ENCODE measurements at places on chromosomes 7 and 10. TPM values are rescaled to one million over a fixed set of nuclear protein-coding genes. Genes with fewer than 3 reads are reported as not detected.

DNA sequence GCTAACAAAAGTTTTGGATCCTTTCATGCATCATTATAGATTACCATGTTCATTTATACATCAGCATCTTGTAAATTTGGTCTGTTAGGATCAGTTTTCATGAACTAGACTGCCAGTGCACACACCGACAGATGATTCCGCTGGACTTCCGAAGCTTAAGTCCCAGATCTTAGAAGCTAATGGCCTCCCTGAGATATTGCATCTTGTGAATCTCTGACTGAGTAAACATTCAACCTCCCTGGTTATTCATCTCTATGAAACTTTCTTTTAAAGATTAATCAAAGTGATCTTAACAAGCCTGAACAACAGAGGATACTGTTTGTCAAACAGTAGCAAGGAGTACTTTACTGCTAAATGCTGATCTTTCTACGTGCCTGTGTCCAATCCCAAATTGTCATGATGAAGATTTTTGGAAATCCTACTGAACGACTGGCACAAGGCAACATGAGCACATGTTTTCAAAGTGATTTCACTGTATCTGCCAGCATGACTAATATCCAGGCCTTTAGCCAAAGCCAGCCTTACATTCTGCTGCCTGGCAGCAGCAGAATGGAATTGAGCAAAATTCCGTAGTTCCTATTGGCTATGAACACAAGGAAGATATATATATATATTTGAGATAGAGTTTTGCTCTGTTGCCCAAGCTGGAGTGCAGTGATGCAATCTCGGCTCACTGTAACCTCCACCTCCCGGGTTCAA is 91.3 kb upstream of the ANK3 start:
- no peak for DNase-seq

The CYP3A5 gene
- total RNA-seq = 2.1 TPM

The NPY gene
- total RNA-seq = 0.71 TPM

DNA sequence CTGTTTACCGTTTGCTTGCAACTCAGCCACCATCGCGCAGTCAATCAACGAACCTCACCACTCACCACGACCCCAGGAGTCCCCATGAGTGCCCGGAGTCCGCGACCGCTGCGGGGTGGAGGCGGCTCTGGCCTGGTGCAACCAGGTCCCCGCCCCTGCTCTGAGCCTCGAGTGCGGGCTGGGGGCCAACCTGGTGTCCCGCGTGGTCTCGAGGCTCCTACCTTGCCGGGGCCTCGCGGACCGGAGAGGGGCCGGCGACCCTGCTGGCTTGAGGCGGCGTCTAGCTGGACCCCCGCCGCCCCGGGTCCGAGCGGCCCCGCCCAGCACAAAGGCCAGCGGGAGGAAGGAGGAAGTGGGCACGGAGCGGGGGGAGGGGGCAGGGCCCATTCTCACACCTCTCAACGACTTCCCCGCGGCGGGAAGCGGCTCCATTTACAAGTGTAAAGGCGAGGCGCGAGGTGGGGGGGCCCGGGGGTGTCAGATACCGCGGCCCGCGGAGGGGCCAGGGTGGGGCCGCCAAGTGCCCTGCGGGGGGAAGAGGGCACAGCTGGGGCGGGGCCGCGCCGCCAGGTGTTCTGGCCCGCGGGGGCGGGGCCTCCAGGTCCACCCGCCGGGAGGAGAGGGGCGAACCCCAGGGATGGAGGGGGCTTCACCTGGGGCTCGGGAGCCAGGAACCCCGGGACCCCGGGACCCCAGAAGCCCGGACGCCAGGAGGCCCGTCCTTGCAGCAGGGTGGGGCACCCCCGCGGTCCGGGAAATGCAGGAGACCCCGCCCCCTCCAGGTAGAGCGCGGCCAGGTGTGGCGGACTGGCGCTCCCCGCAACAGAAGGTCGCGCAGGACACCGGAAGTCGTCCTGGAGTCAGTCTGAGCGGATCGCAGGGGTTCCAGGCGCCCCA is 8.6 kb downstream of the CTBP2 start:
- no peak for DNase-seq

- no peak for DNase-seq
Observed at GRCh38 chr10:14736043-14736442, 38.7 kb downstream of the FAM107B start.

The RNLS gene
- 4.3 TPM for total RNA-seq

DNA sequence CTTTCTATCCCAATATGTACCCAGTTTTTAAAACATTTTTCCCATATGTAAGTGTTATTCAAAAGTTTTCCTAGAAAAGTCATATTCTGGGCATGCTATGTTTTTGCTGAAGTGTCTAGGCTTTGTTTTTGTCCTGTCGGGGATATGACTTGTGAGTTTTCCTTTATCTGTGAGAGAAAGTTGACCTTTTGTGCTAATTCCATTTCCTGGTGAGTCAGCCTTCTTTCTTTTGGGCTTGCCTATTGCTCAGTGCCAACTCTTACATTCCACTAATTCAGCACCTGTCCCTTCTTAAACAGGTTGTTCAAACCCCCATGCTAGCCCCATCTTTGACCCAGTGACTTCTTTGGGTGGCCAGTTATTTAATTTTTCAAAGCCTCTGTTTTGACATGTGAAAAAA is 146.2 kb downstream of the AHR start:
- no peak for DNase-seq

GRCh38 chr7:83105948-83106347 is 56.7 kb downstream of the PCLO start:
- DNase-seq = no peak

The PON3 gene
- 3.2 TPM for total RNA-seq

The OPN1SW gene
- total RNA-seq = not detected

The HOXA11 gene
- not detected for total RNA-seq

The FRMD4A gene
- 16.2 TPM for total RNA-seq

DNA sequence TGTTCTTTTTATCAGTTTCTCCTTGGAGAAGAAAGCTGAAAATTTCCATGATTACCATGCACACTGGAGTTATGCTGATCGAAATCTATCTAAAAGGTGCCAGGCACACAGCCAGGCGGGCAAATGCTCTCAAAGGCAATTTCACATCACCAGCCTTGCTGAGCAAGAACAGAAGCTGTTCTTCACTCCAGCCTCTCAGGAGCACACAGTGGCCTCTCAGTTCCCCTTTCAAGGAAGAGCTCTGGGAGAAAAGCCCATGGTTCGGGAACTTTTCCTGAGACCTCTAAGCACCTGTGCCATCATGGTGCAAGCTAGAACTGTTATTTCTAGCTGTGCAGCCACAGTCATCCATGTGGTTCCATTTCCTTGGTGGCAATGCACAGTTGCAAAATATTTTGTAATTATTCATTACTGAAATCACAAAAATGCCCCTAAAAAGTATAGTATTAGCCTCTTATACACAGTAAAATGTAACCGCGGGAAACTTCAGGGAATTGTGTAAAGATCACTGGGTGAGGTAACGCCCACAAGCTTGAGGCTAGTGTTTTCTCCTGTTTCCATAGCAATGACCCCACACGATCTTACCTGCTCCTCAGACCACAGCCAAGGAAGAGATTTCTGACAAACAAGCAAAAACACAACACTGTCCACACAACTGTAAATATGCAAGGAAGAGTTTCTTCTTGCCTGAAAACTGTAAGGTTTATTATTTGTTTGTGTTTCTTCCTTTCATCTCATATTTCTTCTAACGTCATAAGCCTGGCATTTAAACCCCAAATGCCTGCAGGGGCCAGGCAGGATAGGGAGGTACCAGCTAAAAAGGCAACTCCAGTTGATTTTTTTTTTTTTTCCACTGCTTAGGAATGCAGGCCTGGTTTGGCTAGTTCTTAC is 121.2 kb downstream of the FAM107B start:
- no peak for DNase-seq

DNA sequence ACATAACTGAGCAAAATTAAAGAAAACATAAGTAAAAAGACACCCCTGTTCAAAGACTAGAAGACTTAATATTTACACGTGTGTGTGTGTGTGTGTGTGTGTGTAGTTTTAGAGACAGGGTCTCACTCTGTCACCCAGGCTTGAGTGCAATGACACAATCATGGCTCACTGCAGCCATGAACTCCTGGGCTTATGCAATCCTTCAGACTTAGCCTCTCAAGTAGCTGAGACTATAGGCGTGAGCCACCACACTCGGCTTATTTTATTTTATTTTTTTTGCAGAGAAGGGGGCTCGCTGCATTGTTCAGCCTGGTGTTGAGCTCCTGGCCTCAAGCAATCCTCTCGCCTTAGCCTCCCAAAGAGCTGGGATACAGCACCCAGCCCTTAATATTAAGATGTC is 90.3 kb downstream of the JMJD1C start:
- DNase-seq = no peak

- DNase-seq = no peak
Observed at GRCh38 chr10:571166-571565, 118.3 kb downstream of the DIP2C start.

The NUPR2 gene
- 0.38 TPM for total RNA-seq

The PRSS1 gene
- total RNA-seq = 0.76 TPM

The GIMAP1 gene
- 9.8 TPM for total RNA-seq

The ZNF727 gene
- 0.24 TPM for total RNA-seq

The CCDC146 gene
- 8.7 TPM for total RNA-seq

The PSD gene
- 4.6 TPM for total RNA-seq

DNA sequence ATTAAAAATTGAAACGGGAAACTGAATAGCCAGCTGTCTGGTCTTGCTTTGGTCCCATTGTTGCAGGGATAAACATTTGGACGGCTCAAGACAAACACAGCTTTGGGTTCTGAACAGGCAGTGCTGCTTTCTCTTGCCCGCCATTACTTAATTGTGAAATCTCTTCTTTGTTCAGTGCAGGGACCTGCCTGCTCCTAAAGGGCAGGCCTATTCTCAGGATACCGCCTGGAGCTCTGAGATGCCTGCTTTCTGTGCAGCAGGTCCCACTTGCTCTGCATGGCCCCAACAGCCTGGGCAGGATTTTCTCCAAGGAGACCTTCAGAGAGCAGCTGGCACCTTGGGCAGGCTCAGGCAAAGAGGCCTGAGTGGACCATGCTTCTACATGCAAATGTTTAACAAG is 237.6 kb downstream of the KCNMA1 start:
- DNase-seq = no peak

GRCh38 chr7:123604739-123605138 is 3.1 kb downstream of the ASB15 start:
- DNase-seq = no peak

The CAMK2B gene
- total RNA-seq = 0.85 TPM

- DNase-seq = no peak
Observed at GRCh38 chr10:60189861-60190475, 199.7 kb downstream of the ANK3 start.

DNA sequence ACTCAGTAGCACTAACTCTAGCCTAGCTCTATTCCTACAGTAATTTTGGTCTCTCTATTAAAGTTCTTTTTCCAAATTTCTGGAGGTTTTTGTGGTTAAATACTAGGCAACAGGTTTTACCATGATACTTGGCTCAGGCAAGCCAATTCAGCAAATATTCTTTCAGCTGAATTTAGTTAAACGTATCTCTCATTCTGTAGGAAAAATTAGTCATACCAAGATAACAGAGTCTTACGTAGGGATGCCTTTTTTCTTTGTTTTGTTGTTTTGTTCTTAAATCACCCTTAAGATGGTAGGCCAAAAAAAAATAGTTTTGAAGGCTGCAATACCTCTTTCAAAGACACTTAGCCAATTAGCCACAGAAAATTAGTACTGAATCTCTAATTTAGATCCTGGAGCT is 180.5 kb downstream of the MAGI2 start:
- no peak for DNase-seq

DNA sequence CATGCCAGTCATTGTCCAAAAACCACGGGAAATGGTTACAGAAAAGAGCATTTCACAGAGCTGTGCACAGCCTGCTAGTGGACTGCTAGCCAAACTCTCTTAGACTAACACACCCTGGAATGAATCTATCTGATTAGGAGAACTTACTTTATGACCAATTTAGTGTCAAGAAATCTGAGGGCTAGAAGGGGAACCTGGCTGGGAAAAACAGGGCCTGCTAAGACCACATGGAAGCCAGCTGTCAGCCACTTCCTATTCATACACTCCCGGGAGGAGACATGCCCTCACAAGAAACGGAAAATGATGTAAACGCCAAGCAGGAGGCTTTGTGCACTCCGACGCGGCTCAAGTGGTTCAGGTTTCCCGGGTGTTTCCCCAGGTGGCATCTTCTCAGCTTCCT is 54.8 kb downstream of the MPP7 start:
- DNase-seq = peak; percentile 34

DNA sequence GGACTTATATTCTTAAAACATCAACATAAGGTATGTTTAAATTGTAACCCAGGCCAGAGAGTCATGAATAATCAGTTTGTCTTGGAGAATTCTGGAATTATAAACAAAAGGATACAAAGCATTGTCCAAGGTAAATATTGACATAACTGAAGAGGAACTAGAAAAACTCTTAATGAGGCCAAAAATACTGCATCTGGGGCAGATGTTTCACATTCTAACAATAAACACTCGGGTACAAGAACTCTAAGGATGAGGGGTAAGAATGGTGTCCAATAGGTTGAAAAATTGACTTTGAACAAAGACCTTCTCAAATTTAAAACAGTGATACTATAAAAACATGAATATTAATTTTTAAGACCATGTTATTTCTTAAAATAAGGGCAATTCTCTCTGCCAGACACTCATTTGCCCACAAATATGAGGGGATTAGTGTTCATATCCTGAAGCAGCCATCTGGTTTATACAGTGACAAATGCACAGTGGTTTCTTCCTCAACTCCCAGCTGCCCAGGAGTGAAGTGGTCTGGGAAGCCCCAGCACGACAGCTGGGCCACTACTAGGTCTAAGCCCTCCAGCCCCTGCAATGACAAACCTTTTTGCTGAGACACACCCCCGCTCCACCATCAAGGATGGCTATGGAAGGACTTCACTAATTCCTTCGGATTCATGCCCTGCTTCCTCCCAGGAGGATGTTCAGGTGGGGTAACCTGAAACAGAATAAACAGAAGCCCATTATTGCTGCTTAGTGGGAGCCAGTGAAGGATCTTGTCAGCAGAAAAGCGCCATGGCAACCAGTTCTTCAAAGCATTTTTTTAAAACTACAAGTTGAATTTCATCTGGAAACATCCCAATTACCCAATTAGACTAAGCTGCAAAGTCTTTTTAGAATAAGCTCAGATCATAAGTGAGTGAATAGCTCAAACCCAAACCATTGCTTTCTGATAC is 107.5 kb upstream of the ARID5B start:
- no peak for DNase-seq

DNA sequence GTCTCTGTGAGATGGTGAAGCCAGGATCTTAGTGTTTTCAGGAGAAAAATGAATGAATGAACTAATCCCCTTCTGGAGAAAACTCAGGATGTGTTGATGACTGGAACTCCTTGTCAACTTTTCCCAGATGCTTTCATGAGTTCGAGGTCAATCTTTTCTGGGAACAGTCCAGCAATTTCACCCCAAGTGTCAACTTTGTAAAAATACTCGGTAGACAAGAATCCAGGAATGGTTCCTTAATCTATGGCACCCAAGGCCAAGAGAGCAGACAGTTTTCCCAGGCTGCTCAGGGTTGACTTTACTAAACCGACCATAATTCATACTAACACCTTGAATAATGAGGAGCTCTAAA is 31.1 kb upstream of the LYZL1 start:
- DNase-seq = no peak

The GALNT11 gene
- total RNA-seq = 48.8 TPM

Measured in thymus (tissue), 14 donors.